ENCODE measurements at places on chromosomes 16 and 17.

DNA sequence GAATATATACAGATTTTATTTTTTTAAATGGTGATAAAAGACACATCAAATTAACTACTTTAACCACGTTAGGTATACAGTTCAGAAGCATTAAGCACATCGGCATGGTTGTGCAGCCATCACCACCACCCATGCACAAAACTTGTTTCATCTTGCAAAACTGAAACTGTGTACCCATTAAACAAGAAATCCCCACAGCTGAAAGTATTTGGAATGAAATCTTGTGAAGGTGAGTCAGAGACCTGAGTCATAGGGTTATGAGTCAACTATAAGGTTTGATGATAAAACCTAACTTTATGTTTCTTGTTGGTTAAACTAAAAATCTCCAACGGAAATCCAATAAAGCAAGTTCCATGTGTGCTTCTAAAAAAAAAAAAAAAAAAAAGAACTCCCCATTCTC, 561.6 kb upstream of the PSMD7 start:
- DNase-seq, result no peak

GRCh38 chr17:66375121-66375520, 72.7 kb downstream of the PRKCA start:
- DNase-seq, result no peak

DNA sequence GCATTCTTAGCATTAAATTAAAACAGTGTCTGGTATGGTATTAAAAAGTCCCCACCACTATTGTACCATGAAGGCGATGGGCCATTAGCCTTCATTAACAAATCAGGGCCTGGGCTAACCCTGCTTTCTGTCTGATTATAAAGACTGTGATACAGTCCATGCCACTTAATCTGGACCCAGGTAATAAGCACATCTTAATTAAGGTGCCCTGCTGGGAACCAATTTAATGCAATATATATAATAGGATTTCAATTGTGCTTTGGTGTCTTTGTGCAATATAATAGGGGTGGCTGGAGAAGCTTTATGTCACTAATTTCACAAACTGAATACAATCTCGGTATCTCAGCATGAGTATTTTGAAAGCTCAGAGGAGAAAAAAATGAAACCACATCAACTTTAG, 64.4 kb upstream of the CDH8 start:
- DNase-seq, result no peak

DNA sequence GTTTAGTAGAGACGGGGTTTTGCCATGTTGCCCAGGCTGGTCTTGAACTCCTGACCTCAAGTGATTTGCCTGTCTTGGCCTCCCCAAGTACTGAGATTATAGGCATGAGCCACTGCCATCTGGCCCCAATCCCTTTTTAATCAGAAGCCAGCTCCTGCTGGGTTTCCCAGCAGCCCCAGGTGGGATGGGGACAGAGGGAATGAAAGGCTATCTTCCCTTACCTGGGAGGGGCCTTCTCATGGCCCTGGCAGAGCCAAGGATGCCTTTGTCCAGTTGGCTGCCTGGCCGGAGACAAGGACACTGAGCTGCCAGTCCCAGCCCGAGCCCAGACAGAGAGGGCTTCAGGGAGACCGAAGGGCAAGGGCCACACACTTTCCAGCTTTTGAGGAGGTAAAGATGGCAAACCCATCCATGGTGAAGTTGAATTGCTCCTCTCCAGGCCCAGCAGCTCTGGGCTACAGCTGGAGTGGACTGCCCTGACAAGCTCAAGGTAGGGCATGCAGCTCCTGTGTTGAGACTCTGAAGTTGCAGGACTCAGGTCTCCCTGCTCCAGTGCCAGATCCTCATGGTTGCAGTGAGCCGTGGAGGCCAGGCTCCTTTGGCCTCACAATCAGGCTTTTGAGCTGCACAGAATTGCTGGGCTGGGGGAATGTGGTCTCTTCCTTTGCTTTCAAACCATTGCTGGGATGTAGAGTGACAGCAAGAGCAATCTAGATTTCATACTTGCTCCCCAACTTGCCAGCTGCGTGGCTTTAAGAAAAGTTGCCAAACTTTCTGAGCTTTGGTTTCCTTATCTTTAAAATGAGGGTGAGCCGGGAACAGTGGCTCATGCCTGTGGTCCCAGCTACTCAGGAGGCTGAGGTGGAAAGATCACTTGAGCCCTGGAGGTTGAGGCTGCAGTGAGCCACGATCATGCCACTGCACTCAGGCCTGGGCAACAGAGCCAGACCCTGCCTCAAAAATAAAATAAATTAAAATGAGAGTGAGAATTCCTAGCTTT, 44.5 kb upstream of the IL34 start:
- DNase-seq, result no peak

- DNase-seq, result no peak
Measured at GRCh38 chr17:55794725-55795482, 44.1 kb downstream of the PCTP start.

GRCh38 chr17:7857713-7858521, at the start of gene CYB5D1:
CYB5D1 (plus strand) TSS chr17:7858003; CDS start chr17:7858135, 132 bp downstream.
- DNase-seq, result no peak

DNA sequence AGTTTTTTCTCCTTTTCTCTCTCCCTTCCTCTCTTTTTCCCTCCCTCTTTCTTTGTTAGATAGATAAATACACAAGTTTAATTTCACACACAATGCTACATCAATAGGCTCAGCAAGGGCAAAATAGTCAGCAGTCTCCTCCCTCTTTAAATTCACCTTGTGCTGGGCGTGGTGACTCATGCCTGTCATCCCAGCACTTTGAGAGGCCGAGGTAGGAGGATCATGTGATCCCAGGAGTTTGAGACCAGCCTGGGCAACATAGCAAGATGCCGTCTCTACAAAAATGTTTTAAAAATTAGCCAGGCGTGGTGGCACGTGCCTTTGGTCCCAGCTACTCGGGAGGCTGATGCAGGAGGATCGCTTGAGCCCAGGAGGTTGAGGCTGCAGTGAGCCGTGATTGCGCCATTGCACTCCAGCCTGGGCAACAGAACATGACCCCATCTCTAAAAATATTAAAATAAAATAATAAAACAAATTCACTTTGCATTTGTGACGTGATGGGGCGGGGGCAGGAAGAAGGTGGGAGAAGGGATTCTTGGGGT, 27.4 kb downstream of the IL21R start:
- no peak for DNase-seq

DNA sequence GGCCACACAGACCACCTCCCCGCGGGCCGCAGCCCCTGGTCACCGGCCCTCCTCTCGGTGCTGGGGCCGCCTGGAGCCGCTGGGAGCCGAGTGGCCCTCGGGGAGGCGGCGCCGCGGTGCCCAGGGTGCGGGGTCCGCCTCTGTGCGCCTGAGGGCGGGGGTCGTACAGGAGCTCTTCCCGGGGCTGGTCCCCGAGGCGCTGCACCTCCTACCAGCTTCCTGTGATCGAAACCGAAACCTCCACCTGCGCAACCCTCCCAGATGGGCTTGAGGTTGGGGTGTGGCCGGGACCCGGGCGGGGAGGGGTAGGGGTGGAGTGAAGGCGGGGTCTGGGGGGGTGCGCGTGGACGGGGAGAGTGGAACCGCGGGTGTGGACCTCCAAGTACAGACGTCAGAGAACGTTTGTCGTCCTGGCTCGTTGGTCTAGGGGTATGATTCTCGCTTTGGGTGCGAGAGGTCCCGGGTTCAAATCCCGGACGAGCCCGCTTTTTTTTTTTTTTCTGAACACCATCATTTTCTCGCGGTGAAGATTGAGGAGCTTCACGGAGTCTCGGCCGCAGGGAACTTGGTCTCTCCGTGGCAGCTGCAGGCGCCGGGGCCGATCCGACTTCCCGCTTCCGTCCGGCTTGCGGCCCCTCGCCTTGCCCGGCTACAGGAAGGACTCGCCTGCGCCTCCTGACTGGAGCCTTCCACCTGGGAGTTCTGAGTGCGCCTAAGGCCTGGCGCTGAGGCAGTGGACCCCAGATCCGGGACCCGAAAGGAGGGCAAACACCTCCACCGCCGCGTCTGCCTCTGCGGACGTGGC, 23.9 kb downstream of the ZNF213 start:
- DNase-seq, result peak; percentile 90

DNA sequence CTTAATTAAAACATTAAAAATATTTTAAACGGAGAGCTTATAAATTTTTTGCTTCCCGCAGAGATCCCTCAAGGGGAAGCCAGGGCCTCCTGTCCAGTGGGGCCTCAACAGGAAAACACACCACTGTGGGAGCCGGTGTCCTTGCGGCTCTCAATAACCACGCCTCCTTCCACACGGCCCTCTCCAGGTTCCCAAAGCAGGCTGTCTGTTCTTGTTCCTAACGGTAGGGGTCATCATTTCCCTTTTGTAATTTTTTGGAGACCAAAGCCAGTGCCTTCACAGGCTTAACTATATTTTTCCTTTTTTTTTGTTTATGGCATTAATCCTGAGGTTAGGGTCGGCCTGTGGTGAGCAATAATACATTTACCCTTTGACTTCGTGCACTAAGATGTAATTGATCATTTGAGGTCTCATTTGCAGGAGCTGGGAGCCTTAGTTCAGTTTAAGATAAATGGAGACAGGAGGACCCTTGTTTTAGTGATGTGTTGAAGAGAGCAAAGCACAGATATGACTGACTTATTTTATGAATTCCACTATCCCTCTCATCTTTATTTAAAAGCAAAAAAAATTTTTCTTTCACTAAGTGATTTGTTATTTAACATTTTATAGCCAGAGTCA, 77.5 kb upstream of the N4BP1 start:
- peak; percentile 34 for DNase-seq

GRCh38 chr17:62995377-62995885, 29.4 kb downstream of the TANC2 start:
- no peak for DNase-seq

- no peak for DNase-seq
Measured at GRCh38 chr17:32912218-32912897, 15.6 kb upstream of the TMEM98 start.

GRCh38 chr16:52544703-52545102, 2.2 kb downstream of the TOX3 start:
- no peak for DNase-seq

DNA sequence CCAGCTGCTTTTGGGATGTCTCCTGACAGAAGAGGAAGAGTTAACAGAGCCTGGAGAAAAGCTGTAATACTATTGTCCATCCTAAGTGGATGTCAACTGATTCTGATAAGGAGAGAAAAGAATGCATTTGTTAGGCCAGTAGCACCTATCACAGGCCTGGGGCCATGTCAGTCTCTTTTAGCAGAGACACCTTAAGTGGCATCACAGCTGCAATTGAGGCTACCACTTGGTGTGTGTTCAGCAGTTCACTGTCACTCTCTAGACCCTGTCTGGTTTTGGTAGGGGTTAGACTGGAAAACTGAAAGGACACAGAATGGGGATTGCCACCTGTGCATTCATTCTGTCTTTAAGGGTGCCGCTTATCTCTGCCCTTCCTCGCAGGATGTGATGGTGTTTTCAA, 42.0 kb downstream of the PSMD12 start:
- DNase-seq, result no peak

DNA sequence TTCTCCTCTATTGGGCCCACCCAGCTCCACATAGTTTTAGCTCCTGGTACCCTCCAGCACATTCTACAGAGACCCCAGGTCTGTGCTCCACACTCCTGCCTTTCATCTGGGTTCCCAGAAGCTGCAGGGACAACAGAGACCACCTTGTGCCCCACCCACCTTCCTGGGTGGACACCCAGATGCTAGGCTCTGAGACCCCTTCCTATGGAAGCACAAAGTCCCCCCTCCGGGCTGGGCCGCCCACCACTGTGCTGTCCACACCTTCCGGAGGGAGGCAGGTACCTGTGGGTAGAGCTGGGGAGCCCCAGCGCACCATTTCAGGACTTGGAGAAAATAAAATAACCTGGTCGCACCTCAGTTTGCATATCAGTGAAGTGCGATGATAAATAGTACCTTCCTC, 224.9 kb upstream of the FOXF1 start:
- DNase-seq, result no peak

DNA sequence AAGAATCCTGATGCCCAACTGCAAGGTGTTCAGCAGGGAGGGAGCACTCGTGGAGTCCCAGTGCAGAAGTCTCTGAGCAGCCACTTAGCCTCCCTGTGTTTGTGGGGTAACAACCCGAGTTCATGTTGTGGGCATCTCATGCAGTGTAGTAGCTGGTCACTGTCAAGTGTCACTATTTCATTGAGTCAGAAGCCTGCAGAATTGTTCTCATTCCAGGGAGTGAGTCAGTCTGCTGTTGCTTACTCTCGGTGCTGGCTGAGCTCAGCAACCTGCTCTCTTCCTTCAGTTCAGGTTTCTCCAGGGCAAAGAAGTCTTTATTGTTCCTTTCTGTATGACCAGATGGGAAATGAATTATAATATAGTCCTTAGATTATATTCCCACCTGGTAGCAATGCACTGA, 24.1 kb downstream of the HMOX2 start:
- no peak for DNase-seq

DNA sequence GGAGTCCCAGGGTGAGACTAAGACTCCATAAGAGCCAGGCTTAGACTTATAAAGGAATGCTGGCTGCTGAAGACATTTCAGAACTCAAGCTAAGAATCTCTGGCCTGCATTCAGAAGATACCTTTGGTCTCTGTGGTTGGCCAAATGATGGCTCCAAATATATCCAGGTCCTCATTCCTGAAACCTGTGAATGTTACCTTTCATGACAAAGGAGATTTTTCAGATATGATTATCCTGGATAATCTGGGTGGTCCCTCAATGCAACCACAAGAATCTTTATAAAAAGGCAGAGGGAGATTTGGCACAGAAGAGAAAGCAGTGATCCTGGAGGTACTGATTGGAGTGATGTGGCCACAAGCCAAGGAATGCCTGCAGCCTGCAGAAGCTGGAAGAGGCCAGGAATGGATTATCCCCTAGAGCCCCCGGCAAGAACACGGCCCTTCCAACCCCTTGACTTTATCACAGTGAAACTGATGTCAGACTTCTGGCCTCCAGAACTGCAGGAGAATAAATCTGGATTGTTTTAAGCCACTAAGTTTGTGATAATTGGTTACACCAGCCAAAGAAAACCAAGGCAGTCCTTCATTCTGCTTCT, 253.3 kb downstream of the SLC39A11 start:
- no peak for DNase-seq

DNA sequence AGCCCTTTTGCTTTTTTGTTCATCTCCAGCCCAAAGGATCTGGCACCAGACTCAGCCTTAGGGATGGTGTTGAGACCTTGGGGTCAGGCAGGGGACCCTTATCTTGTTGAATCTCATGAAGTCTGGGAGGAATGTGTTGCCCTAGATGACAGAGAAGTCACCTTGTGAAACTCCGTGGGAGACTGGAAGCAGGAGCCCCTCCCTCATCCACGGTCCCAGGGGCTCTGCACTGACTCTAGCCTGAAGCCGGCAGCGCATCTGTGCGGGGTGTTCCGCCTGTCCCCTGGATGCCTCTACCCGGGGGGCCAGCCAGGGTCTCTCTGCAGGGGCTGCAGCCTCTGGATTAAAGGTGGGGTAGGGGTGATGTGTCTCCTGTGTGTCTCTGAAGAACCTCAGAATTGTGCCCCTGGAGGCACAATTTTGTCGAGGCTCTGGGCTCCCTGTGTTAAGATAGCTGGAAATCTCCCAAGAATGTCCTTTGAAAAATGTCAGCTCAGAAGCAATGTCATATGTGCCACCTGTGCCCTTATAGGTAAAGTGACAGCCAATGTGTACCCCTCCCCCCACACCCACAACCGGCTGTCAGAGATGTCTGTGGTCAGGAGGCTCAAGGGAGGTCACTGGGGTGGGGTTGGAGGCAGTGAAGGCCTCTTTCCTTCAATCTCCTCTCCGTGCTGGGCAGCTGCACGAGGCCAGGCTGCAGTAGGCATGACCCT, 32.1 kb upstream of the CDC42EP4 start:
- no peak for DNase-seq

GRCh38 chr17:40563220-40564052, 1.8 kb downstream of the CCR7 start:
- DNase-seq, result no peak

Data from GM12892 (cell line).